ENCODE measurements at places on chromosomes 3 and 15.

- no peak for DNase-seq
Observed at GRCh38 chr15:41848631-41849030, 10.0 kb downstream of the PLA2G4B start.

DNA sequence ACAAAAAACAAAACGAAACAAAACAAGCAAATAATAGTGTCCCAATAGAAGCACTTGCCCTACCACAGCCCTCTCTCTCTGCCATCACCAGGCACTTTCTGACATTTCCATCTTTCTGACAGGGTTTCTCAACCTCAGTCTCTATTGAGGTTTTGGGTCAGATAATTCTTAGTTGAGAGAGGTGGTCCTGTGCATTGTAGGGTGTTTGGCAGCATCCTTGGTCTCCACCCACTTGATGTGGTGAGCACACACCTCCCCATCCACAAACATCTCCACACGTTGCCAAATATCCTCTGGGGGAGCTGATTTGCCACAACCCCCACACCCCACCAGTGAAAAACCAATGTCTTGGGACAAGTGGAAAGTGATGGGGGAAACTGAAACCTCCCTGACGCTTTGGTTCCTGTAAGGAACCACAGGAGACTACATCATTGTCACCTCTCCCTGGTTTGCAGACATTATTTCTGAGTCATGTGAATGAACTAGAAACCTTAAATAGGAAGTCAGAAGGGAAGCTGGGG lies 733.7 kb upstream of the CFAP20DC start:
- no peak for DNase-seq

- no peak for DNase-seq
Observed at GRCh38 chr3:108838436-108838835, 15.8 kb downstream of the TRAT1 start.

DNA sequence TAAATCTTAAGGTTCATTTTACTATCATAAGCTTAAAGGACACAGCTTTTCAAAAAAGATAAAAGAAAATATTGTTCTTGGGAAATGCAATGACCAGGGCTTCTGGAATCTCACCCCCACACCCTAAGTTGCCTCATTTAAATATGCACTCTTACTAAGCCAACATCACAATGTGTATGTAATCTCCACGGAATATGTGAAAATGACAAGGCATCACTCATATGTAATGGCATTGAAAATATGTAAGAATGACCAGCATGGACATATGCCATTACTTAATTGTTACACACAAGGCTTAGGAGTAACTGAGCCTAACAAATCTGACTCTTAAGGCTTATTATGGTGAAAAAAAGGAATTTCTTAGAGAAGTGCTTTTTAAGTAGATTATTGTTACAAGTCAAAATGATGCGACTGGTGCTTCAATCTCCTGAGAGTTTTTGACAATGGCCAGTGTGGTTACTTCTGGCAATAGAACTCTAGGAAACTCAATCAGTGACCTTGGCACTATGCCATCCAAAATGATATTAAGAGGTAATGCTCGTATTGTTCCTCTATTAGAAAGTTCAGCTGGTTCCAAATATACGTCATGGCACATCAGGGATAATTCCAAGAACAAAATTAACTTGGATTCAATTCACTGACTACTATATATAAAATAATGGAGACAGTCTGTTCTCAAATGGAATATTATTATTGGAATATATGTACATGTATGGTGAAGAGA lies 290.0 kb upstream of the PLSCR5 start:
- DNase-seq: no peak

GRCh38 chr3:42635111-42635510 lies 18.4 kb upstream of the ZBTB47 start:
- DNase-seq: no peak

DNA sequence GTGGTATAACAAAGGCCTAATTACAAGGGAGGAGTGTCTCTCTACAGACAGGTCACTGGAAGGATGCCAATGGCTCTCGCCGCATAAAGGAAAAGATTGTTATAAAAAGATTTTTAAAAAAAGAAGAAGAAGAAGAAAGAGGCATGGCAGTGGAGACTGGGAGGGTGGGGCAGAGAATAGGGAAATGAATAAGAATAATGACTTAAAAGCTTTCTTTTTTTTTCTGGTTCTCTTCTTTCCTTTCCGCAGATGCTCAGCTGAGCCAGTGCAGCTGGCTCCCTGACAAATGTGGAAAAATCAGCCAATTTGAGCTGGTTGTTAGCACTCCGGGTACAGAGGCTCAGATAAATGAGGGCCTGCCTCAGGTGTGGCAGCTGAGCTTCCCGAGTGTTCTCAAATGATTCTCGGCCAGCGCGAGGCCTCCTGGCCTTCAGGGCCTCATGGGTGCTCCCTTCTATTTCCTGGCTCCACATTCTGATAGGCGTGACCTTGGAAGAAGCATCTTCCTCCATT lies 234.1 kb downstream of the RORA start:
- no peak for DNase-seq

GRCh38 chr15:92682741-92683510 lies 27.4 kb upstream of the FAM174B start:
- DNase-seq: no peak

- DNase-seq: no peak
Observed at GRCh38 chr3:16647668-16648067, 42.4 kb upstream of the DAZL start.

DNA sequence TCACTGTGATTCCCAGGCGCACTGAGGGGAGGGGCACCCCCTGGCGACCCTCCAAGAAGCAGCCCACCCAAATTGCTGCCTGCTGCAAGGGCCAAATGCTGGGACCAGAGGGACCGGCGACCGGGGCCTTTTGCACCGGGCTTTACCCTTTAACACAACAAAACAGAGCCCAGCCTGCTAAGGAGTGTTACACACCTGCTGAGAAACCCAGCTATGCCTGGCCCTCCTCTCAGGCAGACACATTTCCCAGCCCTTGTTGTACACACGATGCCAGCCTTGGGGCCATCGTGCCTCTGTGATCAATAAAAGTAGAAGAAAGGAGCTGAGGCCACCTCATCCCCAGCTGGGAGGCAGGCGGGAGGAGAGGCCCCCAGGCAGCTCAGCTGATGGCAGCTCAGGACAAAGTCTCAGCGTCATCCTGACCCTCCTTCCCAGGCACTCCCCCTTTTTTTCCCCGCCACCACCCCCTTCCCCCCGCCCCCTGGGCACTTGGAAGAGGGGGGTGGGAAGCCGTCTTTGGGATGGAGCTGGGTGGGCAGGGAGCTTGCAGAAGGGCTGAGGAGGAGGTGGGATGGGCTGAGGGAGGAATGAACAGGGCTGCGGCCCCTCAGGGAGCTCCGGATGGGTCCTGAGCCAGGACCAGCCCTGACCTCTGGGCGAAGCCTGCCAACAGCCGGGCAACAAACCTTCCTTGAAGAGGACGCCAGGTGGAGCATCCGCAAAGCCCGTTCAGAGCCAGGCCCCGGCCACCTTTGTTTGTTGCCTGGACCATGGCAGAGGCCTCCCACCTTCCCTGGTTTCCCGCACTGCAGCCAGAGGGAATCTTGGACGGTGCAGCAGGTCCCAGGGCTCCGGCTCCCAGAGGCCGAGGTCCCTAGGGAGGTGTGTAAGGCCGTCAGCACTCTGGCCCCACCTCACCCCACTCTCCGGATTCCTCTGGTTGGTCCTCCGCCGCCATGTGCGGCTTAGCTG lies 45.9 kb upstream of the SEC61A1 start:
- no peak for DNase-seq

- no peak for DNase-seq
Observed at GRCh38 chr3:11711876-11712275, 68.2 kb upstream of the VGLL4 start.

Data from activated gamma-delta T cell treated with anti-CD3 and anti-CD28 coated beads, Interleukin-2, amount 50 U/mL, for 16 hours (primary cell).